ENCODE measurements at places on chromosomes 2 and 18. TPM values are rescaled to one million over a fixed set of nuclear protein-coding genes. Genes with fewer than 3 reads are reported as not detected.

The CD8B2 gene
- total RNA-seq = not detected

The SLC35G4 gene
- not detected for total RNA-seq

The CFC1 gene
- total RNA-seq = not detected

The KCNG3 gene
- 0.09 TPM for total RNA-seq

The SCN2A gene
- total RNA-seq = not detected

The DYSF gene
- 10.6 TPM for total RNA-seq

The SPHKAP gene
- total RNA-seq = not detected

The DCDC2C gene
- not detected for total RNA-seq

The GDF7 gene
- total RNA-seq = 1.0 TPM

The CGREF1 gene
- total RNA-seq = 2.6 TPM

GRCh38 chr2:190060626-190061025 is 1.9 kb downstream of the MSTN start:
- DNase-seq = no peak

GRCh38 chr2:195563857-195564512 is 93.0 kb upstream of the SLC39A10 start:
- DNase-seq = no peak

DNA sequence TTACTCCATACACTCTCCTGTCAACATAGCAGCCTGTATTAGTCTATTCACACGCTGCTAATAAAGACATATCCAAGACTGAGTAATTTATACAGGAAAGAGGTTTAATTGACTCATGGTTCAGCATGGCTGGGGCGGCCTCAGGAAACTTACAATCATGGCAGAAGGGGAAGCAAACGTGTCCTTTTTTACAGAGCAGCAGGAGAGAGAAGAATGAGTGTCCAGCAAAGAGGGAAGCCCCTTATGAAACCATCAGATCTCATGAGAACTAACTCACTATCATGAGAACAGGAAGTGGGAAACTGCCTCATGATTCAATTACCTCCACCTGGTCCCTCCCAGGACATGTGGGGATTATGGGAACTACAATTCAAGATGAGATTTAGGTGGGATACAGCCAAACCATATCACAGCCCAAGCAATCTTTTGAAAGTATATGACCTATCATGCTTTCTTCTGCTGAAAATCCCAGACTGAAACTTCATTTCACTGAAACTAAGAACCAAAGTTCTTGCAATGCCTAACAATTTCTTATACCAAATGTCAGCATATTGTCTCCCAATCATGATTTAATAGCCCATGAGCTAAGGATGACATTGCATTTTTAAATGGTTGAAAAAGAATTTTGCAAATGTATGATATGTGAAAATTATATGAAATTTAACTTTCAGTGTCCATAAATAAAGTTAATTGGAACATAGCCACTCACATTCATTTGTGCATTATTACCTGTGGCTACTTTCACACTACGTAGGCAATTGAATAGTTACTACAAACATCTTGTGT is 686.8 kb upstream of the ZEB2 start:
- DNase-seq = no peak

DNA sequence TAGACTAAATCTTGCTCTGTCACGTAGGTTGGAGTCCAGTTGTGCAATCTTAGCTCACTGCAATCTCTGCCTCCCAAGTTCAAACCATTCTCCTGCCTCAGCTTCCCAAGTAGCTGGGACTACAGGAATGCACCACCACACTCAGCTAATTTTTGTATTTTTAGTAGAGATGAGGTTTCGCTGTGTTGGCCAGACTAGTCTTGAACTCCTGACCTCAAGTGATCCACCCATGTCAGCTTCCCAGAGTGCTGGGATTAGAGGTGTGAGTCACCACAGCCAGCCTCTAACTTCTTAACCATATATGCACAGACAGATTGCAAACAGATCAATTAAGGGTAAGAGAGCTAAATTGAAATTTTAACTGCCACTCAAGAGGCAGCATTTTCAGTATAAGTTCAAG is 22.1 kb upstream of the CNGA3 start:
- DNase-seq = no peak

DNA sequence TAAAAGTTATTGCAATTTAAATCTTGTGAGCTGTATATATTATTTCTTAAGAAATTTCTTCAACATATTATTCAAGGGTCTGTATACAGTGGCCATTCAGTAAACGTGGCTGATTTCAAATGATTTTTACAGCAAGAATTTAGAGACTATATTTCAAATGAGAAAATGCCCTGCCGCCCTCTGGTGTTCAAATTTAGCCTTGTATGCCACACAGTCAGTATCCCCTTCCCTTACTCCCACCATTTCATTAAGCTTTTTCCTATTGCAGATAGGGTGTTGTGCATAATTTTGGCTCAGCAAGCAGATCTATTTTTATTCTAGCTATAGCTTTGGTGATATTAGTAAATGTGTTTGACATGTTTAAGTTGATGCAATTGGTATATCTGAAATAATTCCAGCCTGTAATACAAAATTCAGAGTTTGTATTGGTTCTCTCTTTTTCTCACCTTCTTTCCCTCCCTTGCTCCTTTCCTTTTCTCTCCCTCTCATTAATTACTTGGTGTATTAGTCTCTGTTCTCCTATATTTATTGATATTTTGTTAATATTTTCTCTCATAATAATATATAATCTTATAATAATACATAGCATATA is 22.8 kb upstream of the SCN7A start:
- DNase-seq = no peak

DNA sequence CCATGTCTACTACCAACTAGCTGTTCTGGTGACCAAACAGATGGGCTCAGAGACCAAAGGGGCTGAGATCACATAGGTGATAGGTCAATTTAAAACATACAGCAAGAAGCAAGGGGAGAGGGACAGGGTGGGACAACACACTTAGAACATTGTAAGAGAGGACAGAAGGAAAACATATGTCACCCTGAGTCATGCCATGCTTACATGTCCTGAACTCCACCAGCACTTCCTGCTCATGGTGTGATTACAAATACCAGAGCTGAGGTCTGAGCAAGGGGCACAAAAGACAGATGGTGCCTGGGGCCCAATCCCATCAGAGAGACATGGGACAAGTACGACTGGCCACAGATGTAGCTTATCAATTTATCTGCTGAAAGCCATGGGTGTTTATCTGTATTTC is 28.7 kb upstream of the GALNT14 start:
- no peak for DNase-seq

GRCh38 chr2:151727593-151728552 is 6.4 kb downstream of the NEB start:
- DNase-seq = no peak

DNA sequence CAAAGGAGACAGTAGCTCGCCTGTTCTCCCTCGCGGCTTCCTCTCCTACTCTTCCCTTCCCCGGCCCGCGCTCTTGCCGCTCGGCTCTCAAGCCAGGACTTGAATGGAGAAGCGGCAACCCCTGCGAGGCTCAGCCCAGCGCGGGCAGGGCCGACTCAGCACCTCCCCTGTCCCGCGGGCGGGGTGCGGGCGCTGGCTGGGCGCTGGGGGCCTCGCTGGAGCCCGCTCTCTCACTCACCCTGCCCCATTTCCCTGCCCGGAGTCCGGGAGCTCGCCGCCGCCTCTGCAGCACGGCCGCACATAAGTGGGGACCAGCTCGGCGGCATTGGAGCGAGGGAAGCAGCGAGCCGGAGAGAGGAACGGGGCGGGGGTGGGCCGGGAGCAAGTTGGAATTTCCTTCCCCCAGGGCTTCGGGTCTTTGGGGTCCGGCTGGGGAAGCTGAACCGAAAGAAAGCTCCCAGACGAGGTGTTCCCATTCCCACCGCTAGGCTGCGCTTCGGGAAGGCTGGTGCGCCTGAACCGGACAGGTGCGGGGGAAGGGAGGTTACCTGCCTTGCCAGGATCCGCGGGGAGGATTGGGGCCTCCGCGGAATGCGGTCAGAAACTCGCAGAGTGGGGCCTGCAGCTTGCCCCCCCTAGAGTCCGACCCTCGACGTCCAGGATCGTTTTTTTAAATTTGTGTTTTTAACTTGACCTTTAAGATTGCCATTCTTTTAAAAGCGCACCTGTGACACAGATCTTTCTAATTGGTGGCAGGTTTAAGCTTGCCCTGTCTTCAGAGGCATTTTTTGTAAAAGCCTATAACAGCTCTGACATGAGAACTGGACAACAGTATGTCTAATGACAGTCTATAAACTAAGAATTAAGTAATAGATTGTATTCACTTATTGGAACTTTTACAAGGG is at the start of gene COBLL1:
COBLL1 (minus strand) TSS at position 105 of the 905 bp plus-strand sequence. CDS start 627 bp downstream, outside the sequence.
- DNase-seq = no peak

DNA sequence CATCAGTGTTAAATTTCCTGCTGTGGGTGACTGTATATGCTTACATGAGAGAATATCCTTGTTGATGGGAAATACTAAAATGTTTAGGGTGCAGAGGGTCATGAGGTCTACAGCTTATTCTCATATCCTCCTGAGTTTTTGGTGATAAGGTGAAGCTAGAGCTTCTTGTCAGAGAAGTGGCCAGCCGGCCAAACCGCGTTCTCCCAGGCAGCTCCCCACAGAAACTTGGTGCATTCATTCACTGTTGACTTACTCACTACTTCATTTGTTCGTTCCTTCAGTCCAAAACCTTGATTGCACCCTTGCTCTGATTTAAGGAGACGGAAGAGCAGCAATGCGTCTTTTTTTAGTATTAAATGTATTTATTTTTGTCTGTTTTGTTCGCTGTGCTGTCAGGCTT is 8.7 kb downstream of the SNED1 start:
- no peak for DNase-seq

- DNase-seq = no peak
These were observed 79.2 kb upstream of the ST8SIA3 start for GRCh38 chr18:57273194-57273593.

DNA sequence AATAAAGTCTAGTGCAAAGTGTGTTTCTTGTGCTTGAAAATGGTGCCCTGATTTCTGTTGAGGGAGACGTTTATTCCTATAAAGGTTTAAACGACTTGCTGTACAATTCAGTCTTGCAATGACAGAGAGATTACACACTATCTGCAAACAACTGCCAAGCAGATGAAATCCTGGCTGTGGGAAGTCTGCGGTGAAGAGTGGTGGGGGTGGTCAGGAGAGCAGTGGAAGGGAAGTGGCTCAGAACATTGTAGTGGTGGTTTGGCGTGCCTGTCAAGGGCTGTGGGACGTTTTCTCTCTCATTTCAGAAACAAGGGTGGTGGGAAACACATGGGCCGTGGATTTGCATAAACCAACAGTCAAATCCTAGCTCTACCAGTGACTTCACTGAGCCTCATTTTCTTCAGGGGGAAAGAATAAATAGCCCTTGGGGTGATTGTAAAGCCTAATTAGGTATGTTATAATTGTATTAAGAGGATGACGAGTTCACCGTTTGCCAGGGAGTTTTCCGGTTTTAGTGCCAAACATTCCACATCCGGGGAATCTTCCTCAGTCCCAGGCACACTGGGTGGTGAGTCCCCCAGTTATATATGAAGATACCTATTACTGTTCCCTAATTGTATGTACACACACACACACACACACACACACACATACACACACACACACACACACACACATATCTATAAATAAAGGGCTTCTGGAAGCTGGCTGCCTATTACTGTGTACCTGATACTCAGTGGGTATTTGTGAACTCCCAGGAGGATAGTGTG is 115.0 kb downstream of the SPTBN1 start:
- DNase-seq = no peak

DNA sequence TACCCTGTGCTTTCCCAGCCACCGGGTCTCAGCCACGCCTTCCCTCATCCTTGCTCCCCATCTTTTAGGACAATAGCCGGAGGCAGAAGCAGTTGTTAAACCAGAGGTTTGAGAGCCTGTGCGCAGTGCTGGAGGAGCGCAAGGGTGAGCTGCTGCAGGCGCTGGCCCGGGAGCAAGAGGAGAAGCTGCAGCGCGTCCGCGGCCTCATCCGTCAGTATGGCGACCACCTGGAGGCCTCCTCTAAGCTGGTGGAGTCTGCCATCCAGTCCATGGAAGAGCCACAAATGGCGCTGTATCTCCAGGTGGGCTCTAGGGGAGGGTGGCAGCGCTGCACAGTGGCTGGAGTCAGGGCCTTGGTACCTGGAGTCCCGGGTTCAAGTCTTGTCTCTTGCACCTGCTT is 2.7 kb downstream of the UCN start:
- DNase-seq = no peak

- DNase-seq = no peak
These were observed 35.0 kb downstream of the MRPL33 start for GRCh38 chr2:27806311-27807059.

DNA sequence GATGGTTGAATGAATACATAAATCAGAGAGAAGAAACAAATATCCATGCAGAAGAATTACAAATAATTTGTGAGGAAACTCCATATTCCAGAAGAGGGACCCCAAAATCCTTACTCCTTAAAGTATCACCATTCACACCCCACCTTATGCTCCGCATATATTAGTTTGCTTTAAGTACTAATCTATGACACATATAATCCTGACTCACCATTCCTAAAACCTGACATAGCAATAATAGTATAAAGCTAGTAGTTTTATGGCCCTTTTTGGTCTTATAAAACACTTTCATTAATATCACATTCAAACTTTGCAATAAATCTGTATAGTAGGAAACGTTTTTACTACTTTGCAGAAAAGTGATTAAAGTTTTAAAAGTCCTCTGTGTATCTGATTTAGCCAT is 719.0 kb upstream of the SLC39A10 start:
- DNase-seq = no peak

DNA sequence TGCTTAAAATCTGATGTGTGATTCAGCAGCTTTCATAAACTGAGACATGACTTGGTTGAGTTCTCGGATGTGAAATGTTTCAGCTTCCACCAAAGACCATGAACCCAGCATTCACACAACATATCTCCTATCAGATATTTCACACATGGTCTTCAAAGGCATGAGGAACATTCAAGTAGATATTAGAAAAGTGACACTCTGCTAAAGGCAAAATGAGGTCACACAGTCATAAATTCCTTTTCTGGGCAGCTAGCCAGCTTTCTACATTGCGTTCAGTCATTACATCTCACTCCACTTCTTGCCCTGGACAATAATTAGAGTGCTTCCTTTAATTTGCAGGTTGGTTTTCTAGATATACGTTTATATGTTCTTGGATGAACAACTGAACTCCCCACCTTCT is 96.7 kb downstream of the GAREM1 start:
- DNase-seq = no peak

DNA sequence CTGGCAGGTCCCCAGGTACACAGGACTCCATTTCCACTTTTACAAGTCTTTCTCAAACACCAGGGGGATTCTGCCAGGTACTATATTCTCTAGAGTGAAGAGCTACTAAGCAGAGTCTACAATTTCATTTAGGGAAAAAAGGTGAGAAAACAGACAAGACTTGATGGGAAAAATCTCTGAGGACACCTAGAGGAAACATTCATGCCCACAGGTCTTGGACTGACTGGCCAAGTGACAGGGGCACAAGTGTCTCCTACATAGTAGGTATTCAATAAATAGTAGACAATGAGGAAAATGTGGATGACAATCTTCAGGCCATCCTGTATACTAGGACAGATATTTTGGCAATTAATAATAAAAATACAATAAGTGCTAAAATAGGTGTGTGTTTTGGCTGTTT is 228.6 kb downstream of the CLIP4 start:
- DNase-seq = no peak

DNA sequence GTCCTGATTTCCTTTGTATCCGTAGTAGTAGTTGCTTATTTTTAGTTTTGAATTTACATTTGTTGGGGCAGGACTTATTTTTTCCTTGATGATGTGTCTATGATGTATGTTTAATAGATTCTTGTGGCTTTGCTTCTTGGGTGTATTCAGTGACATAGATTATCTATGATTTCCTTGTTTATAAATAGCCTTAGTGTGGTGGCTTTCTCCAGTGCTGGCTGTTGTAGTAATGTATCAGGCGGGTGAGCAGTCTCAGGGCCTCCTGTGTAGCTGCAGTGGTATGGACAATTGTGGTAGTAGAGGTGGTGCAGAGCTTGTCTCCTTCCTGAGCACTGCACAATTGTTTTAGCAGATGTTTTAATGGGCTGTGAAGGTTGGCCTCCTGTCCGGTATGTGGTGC is 60.5 kb downstream of the SMCHD1 start:
- no peak for DNase-seq

- DNase-seq = no peak
These were observed 8.1 kb downstream of the AAK1 start for GRCh38 chr2:69635432-69635831.
